Upper lobe of left lung (tissue), 6 donors: ENCODE measurements at places on chromosomes 5 and 9.

- no peak for DNase-seq
These were observed 129.5 kb downstream of the SIL1 start for GRCh38 chr5:139068494-139069151.

DNA sequence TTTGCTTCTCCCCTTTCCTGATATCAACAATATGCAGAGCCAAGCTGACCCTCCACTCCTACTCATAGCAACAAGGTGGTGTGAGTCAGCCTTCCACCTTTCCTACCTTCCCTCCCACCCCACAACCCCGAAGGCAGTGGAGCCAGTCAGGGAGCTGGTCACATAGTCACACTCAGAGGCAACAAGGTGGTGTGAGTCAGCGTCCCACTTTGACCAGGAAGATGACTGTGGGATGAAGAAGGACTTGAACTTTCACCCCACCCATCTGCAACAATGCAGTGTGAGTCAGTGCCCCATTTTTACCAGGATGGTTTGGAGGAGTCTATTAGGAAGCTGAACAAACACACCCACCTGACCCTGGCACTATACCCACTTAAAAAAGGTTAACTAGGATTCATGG lies 30.1 kb upstream of the ZNF782 start:
- DNase-seq = no peak

DNA sequence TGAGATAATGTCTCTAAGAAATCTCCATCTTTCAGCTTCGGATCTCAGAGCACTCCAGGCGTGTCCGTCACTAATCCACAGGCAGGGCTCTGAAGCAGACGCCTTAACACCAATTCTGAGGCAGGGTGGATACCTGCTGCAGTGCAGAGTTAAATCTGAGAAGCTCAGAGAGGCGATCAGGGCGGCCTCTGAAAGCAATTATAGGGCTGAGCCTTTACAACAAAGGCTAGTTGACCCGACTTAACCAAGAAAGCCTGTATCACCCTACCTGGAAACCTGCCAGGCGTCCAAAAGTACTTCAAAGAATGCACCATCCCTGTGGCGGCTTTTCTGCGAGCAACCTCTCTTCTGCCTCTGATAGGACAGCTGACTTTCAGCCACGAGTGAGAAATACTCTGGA lies 134.8 kb upstream of the MSX2 start:
- no peak for DNase-seq

- peak; percentile 56 for DNase-seq
These were observed 303.0 kb upstream of the PDE4D start for GRCh38 chr5:60196385-60197113.

GRCh38 chr9:110555551-110556331 lies 23.8 kb downstream of the SVEP1 start:
- no peak for DNase-seq

DNA sequence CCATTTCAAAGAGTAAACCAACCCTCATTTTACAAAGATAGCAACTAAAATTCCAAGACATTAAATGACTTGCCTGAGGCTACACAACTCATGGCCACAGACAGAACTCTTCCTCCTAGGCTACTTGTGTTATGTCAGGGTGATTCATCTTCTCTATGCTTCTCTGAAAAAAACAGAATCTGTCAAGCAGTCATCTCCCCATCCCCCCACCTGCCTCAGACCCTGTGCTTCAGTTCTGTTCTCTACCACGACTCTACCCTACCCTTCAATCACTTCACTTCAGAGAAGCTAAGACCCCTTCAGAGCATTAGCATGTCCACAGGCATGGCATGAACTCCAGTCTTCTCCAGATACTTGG lies 277.7 kb upstream of the PTGER4 start:
- no peak for DNase-seq
